Testis (tissue), 5 donors: ENCODE measurements at places on chromosomes 6 and 20.

DNA sequence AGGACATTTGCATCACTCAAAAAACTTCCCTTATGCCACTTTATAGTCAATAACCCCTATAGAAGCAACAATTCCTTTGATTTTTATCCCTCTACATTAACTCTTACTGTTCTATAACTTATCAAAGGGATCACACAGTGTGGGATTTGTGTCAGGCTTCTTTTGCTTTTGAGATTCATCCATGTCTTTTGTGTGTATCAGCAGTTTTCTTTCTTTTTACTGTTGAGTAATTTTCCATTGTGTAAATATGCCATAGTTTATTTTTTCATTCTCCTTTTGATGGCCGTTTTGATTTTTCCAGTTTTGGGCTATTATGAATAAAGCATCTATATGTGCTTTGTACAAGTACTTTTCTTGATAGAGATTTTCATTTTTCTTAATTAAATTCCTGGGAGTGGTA, 657.9 kb downstream of the EPM2A start:
- no peaks in the 10 kb centered on the region for H3K36me3 ChIP-seq
- no peak overlapping the region for H3K4me3 ChIP-seq
- no peaks in the 10 kb centered on the region for H3K27me3 ChIP-seq
- H3K4me1 ChIP-seq: no peaks in the 10 kb centered on the region
- DNase-seq: no peak

DNA sequence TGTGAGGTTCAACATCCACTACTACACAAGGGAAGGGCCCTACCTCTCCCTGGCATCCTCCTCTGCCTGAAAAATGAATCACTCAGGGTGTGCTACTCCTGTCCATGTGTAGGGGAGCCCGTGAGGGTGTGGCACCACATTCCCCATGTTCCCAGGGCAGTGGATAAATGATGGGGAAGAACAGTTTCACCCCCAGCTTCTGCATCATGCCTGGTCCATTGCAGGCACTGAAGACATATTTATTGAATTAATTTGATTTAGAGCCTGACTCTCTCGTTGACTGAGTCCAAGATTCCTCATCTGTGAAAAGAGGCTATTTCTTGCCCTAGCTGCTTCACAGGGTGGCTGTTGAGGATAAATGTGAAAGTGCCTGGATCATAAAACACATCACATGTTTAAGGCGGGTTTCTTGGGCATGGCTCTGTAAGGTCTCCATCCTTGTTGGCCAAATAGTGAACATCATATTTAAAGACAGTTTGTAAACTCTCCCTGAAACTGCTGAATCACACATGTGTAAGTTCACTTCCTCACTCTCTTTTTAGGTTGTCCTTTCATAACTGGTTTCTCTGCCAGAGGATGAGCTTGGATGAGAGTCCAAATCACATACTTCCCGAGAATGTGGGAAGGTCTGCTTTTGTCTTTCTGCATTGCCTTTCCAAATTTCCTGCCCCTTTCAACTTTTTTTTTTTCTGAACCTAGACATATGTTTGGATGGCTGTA, 79.7 kb upstream of the FYN start:
- no peaks in the 10 kb centered on the region for H3K27me3 ChIP-seq
- no peaks in the 10 kb centered on the region for H3K4me1 ChIP-seq
- no peaks in the 10 kb centered on the region for H3K36me3 ChIP-seq
- no peak overlapping the region for H3K4me3 ChIP-seq
- no peak overlapping the region for H3K27ac ChIP-seq
- no peak for DNase-seq

DNA sequence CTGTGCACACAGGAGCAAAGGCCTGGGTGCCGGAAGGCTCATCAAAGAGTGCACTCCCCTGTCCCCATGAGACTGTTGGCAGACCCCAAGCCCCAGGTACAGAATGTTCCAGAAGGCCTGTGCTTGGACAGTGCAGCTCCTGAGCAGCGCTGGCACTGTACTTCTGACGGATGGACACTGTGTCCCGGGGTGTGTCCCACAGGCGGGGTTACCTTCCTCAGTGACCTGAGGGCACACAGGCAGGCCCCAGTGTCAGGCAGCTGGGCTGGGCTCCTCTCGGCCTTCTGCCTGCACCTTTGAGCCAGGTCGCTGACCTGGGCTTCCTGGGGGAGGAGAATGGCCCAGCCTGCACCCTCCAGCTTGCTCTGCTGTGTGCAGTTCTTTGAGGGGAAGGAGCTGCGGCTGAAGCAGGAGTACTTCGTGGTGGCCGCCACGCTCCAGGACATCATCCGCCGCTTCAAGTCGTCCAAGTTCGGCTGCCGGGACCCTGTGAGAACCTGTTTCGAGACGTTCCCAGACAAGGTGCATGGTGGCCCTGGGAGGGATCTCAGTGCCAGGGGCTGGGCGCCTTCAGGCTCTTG, 30.1 kb downstream of the PYGB start:
- DNase-seq: peak; percentile 12
- H3K36me3 ChIP-seq: no peaks in the 10 kb centered on the region
- peaks cover 15% of the 10 kb centered on the region for H3K4me1 ChIP-seq
- H3K4me3 ChIP-seq: no peak overlapping the region
- H3K27me3 ChIP-seq: no peaks in the 10 kb centered on the region

DNA sequence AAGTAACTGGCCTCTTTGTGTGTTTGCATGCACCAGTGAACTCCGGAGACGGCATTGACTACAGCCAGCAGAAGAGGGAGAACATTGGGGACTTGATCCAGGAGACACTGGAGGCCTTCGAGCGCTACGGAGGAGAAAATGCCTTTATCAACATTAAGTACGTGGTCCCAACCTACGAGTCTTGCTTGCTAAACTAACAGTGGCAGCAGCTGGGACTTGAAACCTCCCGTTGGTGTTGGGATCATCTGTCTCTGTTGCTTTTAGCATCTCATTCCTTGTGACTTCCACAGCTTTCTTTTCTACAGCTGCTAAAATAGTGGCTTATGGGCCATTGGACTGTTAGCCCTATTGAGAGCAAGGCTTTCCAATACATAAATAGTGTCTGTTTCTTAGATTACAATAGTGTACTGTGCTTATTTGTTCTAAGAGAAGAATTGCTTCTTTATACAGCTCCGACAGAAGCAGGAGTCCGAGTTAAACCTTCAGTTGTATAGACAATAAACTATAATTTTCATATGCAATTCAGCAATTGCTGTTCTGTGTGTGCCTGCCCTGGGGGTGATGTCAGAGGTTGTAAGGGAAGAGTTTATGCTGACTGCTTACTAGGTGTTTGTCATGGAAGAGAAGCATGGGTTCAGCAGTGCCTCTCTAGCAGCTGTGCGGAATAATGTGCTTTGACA, 99.6 kb upstream of the QKI start:
- peak overlapping the region; percentile 1 for H3K27ac ChIP-seq
- no peaks in the 10 kb centered on the region for H3K27me3 ChIP-seq
- no peaks in the 10 kb centered on the region for H3K36me3 ChIP-seq
- peaks cover 9% of the 10 kb centered on the region for H3K4me1 ChIP-seq
- DNase-seq: no peak
- H3K4me3 ChIP-seq: no peak overlapping the region

DNA sequence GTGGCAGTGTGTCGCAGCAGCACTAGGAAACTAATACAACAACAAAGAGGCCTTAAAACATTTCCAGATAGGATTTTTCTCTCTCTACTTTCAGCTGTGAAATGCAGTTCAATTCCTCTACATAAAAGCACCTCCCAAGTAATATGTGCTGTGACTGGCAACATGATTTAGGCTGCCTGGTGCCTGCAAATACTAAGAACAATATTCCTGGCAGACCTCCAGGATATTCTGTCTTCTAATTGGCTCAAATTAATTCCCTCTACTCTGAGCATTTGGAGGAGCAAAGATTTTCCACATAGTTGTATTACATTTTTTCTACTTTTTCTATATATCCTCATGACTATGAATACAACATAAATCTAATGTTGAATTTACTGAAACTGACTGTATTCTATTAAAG, 33.2 kb downstream of the SCGN start:
- H3K4me1 ChIP-seq: no peaks in the 10 kb centered on the region
- no peak for DNase-seq
- H3K27ac ChIP-seq: no peak overlapping the region
- no peaks in the 10 kb centered on the region for H3K36me3 ChIP-seq

- no peak overlapping the region for H3K27ac ChIP-seq
- no peak for DNase-seq
- no peaks in the 10 kb centered on the region for H3K4me1 ChIP-seq
- H3K4me3 ChIP-seq: no peak overlapping the region
- H3K27me3 ChIP-seq: no peaks in the 10 kb centered on the region
Measured at GRCh38 chr20:43925215-43925614, 10.6 kb downstream of the TOX2 start.

- peaks cover 18% of the 10 kb centered on the region for H3K4me1 ChIP-seq
- no peaks in the 10 kb centered on the region for H3K36me3 ChIP-seq
- no peaks in the 10 kb centered on the region for H3K27me3 ChIP-seq
- DNase-seq: no peak
Measured at GRCh38 chr20:890666-891057, 25.5 kb downstream of the ANGPT4 start.

DNA sequence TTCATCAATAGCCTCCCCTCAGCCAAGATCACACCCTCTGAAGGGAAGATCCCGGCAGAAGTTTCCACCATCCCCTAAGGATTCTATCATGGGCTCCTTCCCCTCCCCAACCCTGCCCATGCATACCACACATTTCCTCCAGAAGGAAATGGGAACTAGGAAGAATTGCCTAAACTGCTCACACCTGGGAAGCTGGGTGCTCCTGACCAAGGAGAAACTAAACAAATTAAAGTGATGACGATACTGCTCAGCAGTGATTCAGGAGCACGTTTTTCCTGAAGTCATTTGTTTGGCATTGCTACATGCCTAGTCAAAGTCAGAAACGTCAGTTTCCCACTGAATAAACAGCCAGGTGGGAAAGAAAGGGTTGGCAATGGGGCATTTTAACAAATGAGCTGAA, 136.1 kb upstream of the CDYL start:
- no peaks in the 10 kb centered on the region for H3K4me1 ChIP-seq
- H3K36me3 ChIP-seq: no peaks in the 10 kb centered on the region
- no peaks in the 10 kb centered on the region for H3K27me3 ChIP-seq
- no peak overlapping the region for H3K27ac ChIP-seq
- no peak for DNase-seq

GRCh38 chr6:89862273-89862672, 32.0 kb upstream of the GJA10 start:
- no peaks in the 10 kb centered on the region for H3K4me1 ChIP-seq
- no peaks in the 10 kb centered on the region for H3K27me3 ChIP-seq
- no peaks in the 10 kb centered on the region for H3K36me3 ChIP-seq
- no peak overlapping the region for H3K4me3 ChIP-seq
- no peak overlapping the region for H3K27ac ChIP-seq

- no peaks in the 10 kb centered on the region for H3K36me3 ChIP-seq
- no peaks in the 10 kb centered on the region for H3K4me1 ChIP-seq
- H3K27ac ChIP-seq: no peak overlapping the region
- H3K27me3 ChIP-seq: no peaks in the 10 kb centered on the region
- no peak for DNase-seq
- H3K4me3 ChIP-seq: no peak overlapping the region
Measured at GRCh38 chr6:77633993-77634715, 18.7 kb upstream of the MEI4 start.

GRCh38 chr6:128557081-128557480, 36.7 kb upstream of the PTPRK start:
- H3K27ac ChIP-seq: no peak overlapping the region
- H3K27me3 ChIP-seq: no peaks in the 10 kb centered on the region
- DNase-seq: no peak
- no peak overlapping the region for H3K4me3 ChIP-seq
- H3K4me1 ChIP-seq: no peaks in the 10 kb centered on the region
- H3K36me3 ChIP-seq: no peaks in the 10 kb centered on the region

DNA sequence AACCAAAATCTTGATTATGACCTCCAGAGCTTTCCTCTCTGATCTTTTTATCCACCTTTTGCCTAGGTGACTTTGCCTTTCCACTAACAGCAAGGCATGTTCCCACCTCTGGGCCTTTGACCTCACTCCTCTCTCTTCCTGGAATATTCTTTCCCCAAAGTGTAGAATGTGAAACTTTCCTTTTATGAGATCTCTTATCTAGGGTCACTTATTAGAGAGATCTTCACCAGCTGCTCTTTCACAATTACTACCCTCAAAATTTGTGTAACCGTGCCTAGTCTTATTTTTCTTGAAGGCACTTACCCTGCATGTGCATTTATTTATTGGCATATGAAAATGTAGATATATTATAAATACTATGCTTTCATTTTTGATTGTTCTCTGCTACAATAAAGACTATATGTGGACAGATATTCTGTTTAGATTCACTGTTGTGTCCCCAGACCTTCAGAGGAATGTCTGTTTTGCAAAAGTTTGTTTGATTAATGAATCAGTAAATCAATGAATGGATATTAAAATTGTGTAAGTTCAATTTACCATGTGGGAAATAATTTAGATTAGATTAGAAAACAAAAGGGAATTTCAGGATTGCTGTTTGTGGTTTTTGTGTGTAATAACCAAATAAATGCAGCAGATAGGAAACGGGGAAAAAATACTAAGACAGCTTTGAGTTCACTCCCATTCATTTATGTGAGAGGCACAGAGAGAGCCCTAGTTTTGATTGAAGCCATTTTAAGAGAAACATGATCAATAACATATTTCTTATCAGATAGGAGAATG, 207.0 kb downstream of the ADGB start:
- H3K4me3 ChIP-seq: no peak overlapping the region
- H3K36me3 ChIP-seq: no peaks in the 10 kb centered on the region
- H3K4me1 ChIP-seq: no peaks in the 10 kb centered on the region
- no peak for DNase-seq
